ENCODE measurements at places on chromosomes 7 and 10.

- DNase-seq, result no peak
Observed at GRCh38 chr7:84263106-84263505, 68.5 kb upstream of the SEMA3A start.

- no peak for DNase-seq
Observed at GRCh38 chr10:2232479-2232878, 495.2 kb upstream of the ADARB2 start.

DNA sequence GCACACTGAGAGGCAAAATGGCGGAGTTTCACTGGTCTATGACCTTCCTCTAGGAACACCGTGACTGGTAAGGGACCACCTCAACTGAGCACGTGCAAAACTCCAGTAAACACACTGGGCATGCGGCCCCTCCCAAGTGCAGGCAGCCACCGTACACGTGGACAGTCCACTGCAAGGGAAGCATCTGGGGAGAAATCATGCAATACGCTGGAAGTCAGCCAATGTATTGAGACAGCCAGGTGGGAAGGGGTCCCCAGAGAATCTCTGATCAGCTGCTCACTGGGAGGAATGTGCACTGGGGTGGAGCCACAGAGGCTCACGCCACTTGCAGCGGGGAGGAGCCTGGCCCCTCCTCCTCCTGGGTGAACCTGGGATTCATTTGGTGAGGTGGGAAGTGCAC lies 49.3 kb downstream of the CFAP46 start:
- DNase-seq, result no peak

GRCh38 chr7:44112997-44113763 lies 9.0 kb downstream of the AEBP1 start:
- no peak for DNase-seq

- no peak for DNase-seq
Observed at GRCh38 chr10:8238986-8239385, 184.5 kb downstream of the GATA3 start.
